ENCODE measurements at places on chromosomes 1 and 21.
A peak's percentile ranks its signal among the peaks of the same experiment; 100 is the strongest.

DNA sequence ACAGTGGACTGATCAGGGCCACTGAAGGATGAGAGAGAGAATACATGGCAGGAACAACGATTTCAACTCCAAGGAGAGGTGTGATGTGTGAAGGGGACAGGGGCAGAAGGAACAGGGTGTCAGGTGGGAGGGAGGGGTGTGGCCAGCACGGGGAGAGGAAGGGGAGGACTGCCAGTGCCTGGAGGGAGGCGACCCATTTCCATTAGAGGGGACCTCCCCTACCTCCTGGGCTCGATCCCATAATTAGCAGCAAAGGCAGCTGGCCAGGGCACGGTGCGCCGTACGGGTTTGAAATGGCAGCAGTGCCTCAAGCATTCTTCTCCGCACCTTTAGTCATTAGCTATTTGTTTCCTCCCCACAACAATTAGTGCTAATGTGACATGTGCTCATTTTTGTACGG, 22.7 kb downstream of the CRYAA start:
- no peak for DNase-seq

DNA sequence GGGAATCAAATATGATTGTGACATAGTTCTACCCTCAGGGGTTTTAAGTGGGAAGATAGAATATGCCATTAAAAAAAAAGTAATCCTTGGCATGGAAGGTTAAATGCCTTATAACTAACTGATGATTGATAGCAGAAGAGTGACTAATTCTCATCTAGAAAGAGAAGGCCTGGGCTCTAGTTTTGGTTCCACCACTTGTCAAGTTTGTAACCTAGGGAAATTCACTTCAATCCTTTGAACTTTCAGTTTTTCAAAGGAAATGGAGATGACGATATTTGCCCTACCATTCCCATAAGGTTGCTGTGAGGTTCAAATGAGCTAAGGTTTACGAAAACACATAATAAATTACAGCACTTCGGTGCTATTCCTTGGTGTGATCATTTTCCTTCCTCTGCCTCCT, 88.5 kb downstream of the GPR88 start:
- no peak for DNase-seq

- no peak for DNase-seq
Observed at GRCh38 chr1:1291023-1291528, 10.8 kb downstream of the SCNN1D start.

DNA sequence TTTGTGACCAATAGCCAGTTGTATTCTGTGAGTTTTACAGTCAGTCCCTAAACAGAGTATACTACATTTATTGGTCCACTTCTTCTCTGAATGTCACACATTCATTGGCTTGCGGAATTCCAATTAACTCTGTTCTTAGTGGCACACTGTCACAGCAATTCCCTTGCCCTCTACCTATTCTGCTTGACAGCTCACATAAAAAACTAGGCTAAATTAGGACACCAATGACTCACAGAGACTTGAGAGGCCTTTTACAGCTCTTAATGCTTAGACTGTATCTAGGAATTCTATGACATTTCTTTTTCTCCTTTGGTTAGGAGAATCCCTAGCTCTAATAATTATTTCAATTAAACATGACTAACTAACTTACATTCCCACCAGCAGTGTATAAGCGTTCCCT, 104.1 kb downstream of the NEGR1 start:
- DNase-seq = no peak

- no peak for DNase-seq
Observed at GRCh38 chr1:210505601-210506496, 177.1 kb downstream of the HHAT start.

DNA sequence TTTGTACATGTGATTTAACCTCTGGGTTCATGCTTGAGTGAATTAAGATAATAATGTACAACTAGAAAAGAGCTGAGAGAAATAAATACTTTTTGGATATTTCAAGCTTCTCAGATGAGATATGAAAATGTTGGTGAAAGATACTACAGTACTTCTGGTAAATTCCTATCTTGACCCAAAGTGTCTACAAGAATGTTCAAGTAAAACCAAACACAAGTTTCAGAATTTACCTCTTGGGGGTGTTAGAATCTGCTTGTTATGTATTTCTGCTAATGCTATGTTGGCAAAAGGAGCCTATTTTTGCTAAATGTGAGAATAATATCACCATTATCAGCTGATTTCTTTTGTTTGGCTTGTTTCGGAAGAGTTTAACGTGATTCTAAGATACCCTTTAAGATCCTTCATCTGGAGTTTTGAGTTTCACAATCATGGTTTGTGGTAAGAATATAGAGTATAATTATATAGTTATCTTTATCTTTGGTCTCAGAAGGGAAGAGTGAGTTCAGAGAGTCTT, 388.5 kb downstream of the LMO4 start:
- DNase-seq = no peak

DNA sequence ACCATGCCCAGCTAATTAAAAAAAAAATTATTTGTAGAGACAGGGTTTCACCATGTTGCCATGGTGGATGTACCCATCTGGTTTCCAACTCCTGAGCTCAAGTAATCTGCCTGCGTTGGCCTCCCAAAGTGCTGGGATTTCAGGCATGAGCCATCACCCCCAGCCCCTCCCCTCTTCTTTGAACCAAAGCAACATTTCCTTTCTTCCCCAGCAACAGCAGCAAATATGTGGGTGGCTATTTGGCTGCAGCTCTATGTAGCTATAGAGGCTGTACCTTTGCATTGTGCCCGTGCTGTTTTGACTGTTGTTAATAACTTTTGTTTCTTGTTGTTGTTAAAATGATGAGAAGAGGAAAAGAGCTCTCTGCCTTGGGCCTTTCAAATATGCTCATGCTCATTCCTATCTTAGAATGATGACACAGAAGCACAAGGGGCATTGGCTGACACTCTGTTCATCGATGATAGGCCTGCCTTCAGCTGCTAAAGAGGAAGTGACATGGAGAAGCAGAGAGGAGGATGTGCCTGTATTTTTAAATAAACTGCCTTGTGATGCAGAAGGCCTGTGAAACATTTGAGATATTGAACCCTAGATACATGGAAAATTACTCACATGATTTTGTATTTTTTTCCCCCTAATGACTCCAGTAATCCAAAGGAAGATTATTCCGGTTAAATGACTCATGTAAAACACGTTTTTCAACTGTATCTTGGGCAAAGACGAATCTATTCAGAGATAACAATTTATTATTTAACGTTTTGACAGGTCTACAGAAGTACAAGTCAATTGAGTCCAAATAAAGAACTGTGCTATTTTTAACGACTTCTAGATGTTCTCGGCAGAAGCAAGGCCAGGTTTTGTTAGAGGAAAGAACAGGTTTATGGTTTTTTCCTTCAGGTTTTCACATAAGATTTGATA, 20.5 kb upstream of the XPR1 start:
- DNase-seq = peak; percentile 65

- DNase-seq = no peak
Observed at GRCh38 chr1:84253891-84254290, 47.6 kb upstream of the SAMD13 start.

DNA sequence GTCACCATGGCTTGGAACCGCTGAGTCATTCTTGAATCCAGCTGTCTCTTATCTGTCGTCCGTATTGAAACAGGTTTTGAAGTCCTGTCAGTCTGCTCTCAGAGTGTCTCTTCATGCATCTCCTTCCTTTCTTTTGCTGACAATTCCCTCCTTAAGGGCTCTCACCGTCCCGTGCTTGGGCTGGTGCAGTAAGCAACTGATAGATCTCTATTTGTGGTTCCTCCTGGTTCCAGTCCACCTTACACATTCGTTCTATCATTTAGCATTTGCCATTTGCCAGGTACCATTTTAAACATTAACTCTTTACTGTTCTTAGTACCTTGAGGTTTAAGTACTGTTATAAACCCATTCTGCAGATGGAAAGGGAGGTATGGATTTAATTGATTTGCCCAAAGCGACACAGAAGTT, 88.9 kb downstream of the DYRK1A start:
- DNase-seq = no peak

DNA sequence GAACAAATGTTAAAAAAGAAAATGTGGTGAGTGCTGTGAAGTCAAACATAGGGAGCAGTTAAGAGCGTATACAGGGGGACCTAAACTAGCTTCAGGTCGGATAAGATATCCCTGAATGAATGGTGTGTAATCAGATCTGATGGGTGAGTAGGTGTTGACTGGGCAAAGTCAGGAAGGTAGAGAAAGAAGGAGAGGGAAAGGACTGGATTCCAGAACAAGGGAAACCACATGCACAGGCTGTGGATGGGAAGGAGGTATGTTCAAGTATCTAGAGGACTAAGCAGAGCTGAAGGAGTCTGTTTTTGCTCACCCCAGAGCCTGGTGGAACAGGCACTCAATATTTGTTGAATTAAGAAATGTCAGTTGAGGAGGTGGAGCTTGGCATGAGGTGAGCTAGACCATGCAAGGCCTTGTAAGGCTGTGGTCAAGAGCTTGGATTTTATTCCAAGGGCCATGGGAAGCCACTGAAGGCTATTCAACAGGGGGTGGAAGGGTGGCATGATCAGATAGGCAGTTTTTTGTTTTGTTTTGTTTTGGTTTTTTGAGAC, 27.4 kb downstream of the MAP7D1 start:
- no peak for DNase-seq

- no peak for DNase-seq
Observed at GRCh38 chr1:116115476-116116439, 4.6 kb downstream of the MAB21L3 start.

DNA sequence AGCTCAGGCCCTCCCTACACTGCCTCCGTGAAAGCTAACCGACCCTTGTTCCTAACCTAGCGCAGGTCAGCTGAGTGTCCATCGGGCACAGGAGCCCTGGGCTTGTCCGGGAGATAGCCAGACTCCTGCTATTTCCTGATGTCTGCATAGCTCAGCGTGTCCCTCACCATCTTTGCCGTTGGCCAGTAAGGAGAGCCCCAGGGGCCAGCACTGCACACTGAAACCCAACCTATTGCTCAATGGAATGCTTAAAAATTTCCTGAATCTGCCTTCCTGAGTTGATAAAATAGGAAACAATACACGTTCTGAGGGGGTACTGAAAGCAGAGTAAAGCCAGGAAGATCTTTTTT, 2.2 kb downstream of the RUNX1 start:
- no peak for DNase-seq

DNA sequence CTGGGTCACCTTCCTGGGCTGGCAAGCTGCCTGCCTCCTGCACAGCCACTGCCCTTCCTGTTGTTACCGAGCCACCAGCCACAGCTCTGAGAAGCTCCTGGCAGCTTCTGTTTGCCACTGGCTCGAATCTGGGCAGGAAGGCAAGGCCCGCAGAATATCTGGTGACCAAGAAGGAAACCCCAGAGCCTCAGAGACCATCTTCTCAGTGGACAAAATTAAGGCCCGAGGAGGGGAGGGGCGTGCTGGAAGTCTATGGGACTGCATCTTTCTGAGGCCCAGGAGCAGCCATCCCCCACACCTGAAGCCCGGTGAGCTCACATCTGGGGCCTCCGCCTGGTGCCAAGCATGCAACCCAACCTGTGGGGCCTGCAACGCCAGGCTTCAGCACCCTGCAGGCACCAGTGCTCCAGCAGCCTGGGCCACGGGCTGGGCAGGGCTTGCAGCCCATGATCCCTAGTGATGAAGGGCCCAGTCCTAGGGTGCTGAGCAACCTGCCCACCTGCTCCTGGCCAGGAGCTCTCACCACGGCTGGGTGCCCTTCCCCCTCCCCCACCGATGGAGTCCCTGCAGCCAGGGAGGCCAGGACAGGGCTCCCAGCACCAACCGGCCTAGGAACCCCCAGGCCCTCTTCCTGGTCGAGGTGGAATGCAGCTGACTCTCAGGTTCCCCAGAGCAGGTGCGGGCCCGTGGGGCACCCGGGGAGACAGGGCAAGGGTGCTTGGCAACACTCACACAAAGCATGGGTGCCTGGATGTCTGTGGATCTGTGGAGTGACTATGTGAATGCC, 879 bp downstream of the CPTP start:
- DNase-seq = no peak

DNA sequence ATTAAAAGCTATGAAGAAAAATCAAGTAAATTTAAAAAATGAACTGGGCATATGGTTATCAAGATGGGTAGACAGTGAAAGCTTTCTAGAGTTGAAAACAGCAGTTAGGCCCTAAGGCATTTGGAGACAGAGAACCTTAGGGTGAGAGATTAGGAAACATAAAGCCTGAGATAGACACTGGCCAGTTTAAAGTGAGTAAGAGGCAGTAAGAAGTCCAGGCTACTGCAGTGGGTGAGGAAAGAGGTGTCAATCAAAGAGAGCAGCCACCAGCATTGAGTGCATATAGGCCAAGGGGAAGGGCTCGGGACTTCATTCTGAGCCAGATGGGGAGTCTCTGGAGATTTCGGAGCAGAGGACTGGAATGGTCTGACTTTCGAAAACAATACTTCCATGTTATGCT, 1360.5 kb upstream of the ADGRL4 start:
- DNase-seq = no peak

DNA sequence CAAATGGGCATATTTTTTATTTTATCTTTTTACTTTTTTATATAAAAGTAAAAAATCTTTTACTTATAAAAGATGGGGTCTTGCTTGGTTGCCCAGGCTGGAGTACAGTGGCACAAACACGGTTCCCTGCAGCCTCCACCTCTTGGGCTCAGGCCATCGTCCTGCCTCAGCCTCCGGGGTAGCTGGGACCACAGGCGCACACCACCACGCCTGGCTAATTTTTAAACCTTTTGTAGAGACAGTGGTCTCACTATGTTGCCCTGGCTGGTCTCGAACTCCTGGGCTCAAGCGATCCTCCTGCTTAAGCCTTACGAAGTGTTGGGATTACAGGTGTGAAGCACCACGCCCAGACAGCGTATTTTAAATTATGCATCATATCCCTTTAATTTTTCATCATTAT, 986 bp downstream of the H6PD start:
- DNase-seq = no peak

DNA sequence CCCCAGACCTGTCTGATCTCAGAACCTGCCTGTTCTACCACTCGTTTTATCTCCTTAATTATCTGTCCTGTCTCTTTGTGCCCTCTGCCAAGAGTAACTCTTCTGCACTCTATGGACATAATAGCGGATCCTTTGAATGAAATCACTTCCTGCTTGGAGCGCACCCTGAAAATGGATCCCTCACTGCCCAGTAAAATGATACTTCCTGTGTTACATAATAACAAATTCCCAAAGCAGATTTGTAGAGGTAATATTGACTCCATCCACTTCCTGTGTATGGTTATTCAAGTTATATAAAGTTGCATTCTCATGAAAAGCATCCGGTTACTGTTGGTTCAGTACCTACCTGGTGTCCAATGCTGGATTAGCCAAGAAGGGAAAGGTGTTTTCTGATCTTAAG, 246.0 kb downstream of the TRABD2B start:
- DNase-seq = no peak

DNA sequence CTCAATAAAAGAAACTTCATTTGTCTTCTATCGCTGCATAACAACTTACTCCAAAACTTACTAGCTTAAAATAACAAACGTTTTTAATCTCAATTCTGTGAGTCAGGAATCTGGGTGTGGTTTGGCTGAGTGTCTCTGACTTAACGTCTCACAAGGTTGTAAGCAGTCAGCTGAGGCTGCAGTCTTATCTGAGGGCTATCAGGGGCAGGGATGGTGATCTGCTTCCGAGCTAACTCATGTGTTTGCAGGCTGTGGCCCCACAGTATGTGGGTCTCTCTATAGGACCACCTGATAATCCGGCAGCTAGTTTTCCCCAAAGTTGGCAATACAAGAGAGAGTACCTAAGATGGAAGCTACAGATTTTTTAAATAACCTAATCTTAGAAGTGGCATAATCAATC, 234.2 kb upstream of the FGGY start:
- no peak for DNase-seq

GRCh38 chr21:29289317-29289716, 9.4 kb upstream of the BACH1 start:
- no peak for DNase-seq

- DNase-seq = no peak
Observed at GRCh38 chr1:79037085-79037484, 30.6 kb upstream of the ADGRL4 start.

- DNase-seq = no peak
Observed at GRCh38 chr21:26847002-26847401, 1.8 kb upstream of the ADAMTS1 start.

- no peak for DNase-seq
Observed at GRCh38 chr1:22280526-22280925, 137.6 kb upstream of the WNT4 start.

All from CD14-positive monocyte (primary cell).